ENCODE measurements at places on chromosomes 6 and 20.
A peak's percentile ranks its signal among the peaks of the same experiment; 100 is the strongest.

GRCh38 chr20:48335308-48336050 lies 492.3 kb downstream of the PREX1 start:
- no peak for DNase-seq

GRCh38 chr6:30600451-30600961 lies 16.5 kb downstream of the PPP1R10 start:
- DNase-seq = no peak

GRCh38 chr20:63025534-63026331 lies 19.0 kb upstream of the BHLHE23 start:
- DNase-seq = no peak

DNA sequence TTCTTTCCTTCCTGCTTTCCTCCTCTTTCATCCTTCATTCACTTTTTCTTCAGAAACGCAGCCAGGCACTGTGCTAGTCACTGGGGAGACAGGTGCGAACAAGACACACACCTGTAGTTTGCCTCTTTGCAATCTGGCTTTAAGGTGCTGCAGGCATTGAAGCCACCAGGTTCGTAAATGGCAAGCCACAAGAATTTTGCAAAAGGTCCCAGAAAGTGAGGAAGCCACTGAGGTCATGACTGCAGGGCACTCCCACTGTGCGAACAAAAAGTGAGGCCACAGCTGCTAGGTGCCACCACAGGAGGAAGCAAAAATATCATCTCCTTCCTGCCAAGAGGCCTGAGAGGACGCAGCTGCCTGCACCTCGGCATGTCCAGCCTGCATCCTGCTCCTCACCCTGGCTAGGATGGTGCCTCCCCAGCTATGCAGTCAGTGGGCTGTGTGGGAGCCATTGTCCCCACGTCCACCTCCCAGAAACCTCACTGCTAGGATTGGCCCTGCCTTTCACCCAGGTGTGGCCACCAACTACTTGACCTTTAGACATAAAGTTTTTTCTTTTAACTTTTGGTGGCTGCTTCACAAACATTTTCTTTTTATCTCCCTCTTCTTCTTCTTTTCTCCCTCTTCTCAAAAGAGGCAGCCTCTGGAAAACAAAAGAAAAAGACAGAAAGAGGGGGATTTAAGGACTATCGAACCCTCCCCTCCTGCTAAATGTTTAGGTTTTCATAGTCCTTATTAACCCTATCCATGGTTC lies 230.8 kb downstream of the BCAS1 start:
- peak; percentile 76 for DNase-seq

- no peak for DNase-seq
Observed at GRCh38 chr6:40588480-40588879, 1.3 kb upstream of the LRFN2 start.

DNA sequence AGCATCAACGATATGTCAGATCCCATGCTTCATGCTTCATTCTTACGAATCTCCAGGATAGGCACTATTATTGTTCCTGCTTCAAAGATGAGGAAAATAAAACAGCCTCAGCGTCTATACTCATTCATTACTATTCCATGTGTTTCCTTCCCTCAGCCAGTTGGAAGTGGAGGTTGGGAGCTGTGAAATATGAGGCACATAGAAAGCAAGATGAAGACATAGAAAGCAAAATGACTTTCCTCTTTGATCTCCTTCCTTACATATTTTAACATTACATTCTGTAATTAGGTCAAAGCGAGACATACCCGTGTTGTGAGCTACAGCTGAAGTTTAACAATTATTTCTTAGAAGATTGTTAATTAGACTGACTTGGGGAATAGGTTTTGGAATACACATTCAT lies 125.4 kb downstream of the FYN start:
- DNase-seq = no peak

GRCh38 chr6:62974452-62974851 lies 236.8 kb upstream of the FKBP1C start:
- no peak for DNase-seq

DNA sequence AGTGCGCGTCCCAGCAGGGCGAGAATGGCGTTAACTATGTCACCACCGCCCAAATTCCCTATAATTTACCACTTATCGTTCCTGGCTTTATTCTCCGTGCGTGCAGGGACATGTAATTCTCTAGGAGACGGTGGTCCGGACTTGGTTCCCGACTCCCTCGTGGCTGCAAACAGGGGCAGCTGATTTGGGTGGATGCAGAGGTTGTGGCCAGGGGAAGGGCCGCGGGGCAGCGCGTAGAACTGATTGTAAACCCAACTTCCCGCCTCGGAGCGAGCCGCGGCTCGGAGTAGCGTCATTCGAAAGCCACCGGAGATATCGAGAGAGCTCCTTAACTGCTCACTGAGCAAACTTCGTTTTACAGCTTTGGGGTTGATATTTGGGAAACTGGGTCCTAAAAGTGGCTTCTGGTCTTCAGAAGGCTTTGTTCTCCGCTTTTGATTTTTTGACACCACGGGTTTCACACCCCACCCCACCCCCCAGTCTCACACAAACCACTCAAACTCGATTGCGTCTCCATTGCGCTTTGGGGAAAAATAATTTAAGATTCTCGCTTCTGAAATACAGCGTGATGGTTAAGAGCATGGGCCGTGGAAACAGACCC lies 17.5 kb upstream of the ZSCAN9 start:
- DNase-seq = no peak

GRCh38 chr6:25442898-25443297 lies 163.7 kb downstream of the CARMIL1 start:
- no peak for DNase-seq

DNA sequence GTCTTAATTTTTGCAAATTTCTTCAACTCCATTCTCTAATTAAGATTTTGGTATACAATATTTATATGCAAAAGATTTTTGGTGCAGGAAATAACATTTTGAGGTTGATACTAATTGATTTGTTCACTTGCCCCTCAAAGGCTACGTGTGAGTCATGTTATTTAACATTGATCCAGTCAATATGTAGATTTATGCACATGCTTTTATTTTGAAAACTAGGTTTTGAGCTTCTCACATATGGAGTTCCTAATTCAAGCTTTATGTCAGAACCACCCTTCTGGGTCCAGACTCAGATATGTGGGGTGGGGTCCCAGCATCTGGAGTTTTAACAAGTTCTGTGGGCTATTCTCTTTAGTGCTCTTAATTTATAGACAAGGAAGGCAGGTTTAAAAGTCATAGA lies 13.8 kb downstream of the UTRN start:
- no peak for DNase-seq

DNA sequence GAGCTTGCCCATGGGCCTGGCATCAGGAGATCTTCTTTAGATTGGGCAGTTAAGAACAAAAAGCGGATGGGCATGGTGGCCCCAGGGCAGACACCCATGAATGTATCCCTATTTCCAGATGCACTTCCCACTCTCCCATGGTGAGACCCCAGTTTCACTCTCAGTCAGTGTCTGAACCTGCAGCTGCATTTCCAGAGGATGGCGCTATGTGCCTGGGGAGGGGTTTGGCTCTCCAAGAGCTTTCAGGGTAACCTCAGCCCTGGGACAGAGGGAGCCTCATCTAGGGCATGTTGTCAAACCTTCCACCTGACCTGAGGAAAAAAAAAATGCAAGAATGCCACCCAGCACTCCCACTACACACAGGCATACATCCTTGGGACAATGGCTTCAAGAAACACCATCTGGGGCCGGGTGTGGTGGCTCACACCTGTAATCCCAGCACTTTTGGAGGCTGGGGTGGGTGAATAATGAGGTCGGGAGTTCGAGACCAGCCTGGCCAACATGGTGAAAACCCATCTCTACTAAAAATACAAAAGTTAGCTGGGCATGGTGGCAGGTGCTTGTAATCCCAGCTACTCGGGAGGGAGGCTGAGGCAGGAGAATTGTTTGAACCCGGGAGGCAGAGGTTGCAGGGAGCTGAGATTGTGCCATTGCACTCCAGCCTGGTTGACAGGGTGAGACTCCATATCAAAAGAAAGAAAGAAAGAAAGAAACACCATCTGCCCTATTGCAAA lies 1.9 kb downstream of the CST9L start:
- DNase-seq = no peak

DNA sequence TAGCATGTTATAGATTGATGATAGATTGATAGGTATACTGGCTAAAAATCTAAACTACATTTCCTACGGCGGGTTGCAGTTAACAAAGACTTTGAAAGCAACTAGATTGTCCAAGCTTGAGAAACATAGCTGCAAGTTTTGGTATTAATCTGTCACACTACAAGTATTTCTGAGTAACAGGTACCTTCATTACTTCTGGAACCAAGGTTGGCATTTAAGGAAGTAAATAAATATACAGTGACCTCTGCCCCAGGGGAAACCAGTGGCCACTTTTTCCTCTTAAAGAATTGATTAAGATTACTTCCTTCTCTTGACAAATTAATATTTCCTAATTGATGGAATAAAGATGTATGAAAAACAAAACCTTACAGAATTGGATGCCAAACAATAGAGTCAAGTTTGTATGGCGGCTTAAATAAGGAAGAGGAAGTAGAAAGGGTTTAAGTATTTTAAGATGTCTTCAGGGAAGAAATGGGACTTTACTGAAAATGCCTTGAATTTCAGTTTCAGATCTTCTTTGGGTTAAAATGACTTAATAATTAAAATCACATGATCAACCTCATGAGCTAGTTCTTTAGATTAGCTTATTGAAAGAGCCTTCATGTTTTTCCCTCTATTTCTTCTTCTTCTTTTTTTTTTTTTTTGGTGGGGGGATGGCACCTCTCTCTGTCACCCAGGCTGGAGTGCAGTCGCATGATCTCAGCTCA lies 132.8 kb downstream of the DOK5 start:
- DNase-seq = no peak

GRCh38 chr6:119536666-119537065 lies 187.1 kb upstream of the MAN1A1 start:
- no peak for DNase-seq

- DNase-seq = no peak
Observed at GRCh38 chr6:626236-626635, 30.7 kb downstream of the HUS1B start.

DNA sequence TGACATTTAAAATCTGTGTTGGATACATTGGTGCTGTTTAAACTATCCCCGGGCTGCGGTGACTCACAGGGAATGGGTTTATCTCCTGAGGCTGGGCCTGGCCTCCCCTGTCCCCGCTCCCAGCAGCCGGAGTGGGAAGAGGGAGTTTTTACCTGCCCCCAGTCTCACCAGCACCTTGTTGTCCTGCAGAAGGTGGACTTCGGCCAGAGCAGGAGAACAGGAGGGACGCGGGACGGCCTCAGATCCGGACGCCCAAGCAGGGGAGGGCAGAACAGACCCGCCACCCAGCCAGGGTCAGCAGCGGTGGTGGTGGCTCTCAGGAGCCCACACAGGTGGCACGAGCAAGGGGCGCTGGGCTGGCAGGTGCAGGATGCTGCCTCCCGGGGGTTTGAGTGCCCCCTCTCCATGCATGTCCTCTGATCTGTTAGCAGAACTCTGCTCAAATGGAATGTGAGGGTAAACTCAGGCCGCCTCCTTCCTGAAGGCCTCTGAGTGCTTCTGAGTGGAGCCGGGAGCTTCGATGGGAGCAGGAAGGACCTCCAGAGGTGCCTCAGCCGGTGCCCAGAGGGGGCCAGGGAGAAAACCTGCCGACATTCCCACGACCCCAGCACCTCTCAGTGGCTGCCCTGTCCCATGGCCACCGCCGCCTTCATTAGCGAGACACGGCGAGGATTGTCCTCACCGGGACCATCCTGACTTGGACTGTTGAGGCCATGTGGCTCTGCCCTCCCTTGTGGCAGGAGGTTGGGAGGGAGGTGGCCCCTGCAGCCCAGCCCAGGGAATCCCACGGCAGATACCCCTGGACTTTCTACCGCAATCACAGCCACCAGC lies 43.4 kb upstream of the MRGBP start:
- no peak for DNase-seq

- peak; percentile 56 for DNase-seq
Observed at GRCh38 chr6:125753218-125753936, 3.9 kb downstream of the HEY2 start.

GRCh38 chr6:135030056-135030473 lies 24.6 kb downstream of the HBS1L start:
- DNase-seq = peak; percentile 55

DNA sequence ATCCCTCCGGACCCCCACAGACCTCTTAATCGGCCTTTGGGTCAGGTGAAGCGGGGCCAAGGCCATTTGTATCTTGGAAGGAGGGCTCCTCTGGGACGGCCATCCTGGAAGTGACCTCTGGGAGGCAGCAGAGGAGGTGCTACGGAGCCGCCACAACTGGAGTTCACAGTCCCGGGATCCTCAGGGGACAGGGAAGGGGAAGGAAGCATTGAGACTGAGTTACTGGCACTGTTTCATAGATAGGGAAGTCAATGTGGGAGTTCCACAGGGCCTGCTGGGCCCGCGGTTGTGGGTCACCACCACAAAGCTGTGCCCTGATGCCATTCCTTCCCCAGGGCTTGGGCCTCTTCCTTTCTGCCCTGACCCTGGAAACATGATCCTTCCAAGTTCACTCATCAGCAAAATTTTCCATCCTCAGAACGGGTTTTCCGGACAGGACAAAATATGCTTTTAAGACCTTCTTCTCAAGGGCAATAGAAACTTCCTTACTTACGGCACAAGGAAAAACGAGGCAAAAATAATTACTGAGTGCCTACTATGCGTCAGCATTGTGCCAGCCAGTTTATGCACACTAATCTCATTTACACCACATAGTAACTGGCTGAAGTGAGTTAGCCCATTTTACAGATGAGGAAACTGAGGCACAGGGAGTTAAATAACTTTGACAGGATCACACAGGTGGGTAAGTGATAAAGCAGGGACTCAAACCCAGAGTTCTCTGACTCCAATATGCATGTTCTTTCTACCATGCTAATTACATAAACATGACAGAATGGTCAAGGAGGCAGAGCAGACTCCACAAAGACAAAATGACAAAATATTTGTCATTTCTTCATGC lies 143.8 kb downstream of the UNC5CL start:
- no peak for DNase-seq

Measured in CD4-positive, alpha-beta T cell treated with Interleukin-17A for 1 hour (primary cell).